ENCODE measurements at places on chromosomes 4 and X. TPM values are rescaled to one million over a fixed set of nuclear protein-coding genes. Genes with fewer than 3 reads are reported as not detected.

DNA sequence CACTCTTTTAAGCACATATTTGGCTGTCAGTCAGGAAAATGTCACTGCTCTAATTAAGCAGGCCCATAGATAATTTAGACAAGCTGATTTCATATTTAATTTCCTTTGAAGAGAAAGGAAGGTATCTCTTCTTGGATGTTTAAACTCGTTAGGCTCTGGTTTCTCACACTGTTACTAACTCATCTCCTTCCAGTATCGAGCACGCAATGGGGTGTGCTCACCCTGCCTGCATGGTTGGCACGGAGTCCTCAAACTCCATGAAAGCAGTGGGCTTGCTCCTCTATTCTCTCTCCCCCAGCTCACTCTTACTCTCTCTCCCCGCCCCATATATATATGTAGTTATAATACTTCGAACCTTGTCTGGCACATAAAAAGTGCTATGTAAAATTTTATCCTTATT, 76.9 kb downstream of the EGF start:
- no peak for DNase-seq

DNA sequence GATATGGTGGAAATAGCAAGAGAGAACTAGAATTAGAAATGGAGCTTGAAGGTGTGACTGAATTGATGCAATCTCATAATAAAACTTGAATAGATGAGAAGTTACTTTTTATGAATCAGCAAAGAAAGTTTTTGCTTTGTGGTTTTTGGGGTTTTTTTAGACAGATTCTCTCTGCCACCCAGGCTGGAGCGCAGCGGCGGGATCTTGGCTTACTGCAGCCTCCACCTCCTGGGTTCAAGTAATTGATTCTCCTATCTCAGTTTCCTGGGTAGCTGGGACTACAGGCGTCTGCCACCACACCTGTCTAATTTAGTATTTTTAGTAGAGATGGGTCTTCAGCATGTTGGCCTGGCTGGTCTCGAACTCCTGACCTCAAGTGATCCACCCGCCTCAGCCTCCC, 23.7 kb upstream of the NEIL3 start:
- DNase-seq: no peak

- no peak for DNase-seq
These were observed 158.6 kb downstream of the PAPSS1 start for GRCh38 chr4:107561481-107561880.

Gene SRPX2
- not detected for total RNA-seq

All from activated CD4-positive, alpha-beta memory T cell treated with anti-CD3 and anti-CD28 coated beads for 36 hours (primary cell).